ENCODE measurements at places on chromosomes 2 and 18.

DNA sequence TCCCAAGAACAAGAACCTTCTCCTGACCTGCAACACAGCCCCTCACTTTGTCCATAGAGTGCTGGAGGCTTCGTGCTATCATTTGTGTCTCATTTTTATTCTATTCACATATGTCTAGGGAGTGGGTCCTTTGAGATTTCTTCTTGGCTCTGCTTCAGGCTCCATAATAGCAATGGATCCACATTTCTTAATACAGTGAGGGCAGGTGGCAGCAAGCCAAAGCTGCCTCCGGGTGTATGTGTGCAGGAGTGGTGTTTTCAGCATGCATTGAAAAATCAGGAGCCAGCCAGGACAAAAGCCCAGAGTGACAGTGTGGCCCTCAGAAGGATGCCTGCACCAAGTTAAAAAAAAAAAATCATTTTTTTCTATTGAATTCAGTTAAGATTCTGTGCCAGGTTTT lies 115.1 kb upstream of the PELI1 start:
- DNase-seq = no peak

GRCh38 chr18:23179416-23179815 lies 44.1 kb downstream of the CABLES1 start:
- no peak for DNase-seq

DNA sequence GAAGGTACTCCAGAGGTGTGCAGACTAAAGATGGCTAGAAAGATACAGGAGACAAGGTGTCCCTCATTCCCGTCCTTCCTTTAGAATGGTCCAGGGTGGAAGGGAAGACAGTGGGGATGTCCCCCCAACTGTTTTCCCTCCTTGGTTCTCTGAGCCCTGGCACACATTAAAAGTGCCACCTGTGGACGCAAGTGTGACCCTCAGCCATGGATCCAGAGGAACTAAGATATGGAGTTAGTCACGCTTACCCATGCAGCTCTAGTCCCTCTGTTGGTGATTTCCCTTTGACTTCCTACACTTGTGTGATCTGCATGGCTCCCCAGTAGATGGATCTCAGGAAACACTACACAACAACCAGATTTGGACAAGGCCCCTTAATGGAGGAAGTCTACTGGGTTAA lies 113.1 kb upstream of the SRD5A2 start:
- no peak for DNase-seq

DNA sequence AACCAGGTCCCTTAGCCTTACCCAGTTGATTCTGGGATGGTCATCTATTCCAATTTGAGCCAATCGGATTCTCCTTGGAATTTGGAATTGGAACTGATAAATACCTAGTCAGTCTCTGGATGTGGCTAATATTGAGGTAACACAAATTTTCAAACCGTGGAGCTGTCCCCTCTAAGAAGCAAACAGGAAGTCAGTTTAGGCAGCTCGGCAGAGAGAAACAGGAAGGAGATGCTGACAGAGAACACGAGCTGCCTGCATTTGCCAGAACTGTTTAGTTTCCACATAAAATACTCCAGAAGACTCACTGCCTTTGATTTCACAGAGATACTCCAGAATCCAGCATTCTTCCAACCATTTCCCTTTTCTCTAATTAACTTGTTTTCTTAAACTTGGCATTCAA lies 1024.9 kb downstream of the BCL11A start:
- no peak for DNase-seq

DNA sequence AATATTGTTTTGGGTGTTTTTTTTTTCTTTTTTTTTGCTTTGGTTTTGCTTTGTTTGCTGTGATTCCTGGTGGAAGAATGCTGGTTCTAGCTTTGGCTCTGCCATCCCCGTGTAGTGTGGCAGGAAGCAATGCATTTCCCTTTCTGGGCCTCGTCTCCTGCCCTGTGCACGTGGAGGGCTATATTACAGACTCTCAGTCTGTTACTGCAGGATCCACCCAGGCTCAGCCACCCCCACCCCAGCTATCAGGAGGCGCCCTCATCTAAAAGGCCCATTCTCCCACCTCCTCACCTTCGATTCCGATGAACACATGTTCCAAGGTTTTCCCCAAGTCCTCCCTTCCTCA lies 152.3 kb downstream of the TFCP2L1 start:
- no peak for DNase-seq

DNA sequence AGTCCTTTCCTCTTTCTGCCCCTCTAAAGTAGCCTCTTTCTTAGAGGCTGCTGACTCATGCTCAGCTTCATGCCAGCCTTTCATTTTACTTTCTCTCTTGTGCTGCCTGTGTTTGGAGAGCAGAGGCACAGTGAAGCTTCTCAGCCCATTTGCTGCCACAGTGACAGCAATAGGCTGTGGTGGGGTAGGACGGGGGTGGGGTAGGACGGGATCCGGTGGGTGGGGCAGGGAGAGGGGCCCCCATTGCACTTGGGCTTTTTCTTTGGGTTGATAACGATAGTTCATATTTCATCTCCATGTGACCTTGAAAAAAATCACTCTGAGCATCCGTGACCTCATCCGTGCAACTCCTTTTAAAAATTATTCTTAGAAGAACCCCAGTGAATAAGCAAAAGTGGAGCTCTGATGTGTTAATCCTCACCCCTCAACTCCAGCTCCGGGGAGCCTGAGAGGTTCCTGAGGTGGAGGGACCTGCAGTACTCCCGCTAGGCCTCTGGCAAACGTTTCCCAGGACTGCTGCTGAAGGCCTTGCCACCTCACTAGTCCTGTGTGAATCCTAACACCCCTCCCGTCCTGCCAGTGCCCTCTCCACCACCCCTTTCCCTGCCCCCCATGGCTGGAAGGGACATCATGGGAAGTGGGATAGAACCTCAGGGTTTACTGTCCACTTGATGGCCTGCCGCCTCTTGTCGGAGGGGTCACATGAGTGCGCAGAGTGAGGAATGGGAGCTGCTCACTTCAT lies 70.8 kb downstream of the INPP4A start:
- DNase-seq = peak; percentile 46

- no peak for DNase-seq
These were observed 437.8 kb downstream of the ZNF521 start for GRCh38 chr18:24914171-24914525.

GRCh38 chr2:239046822-239047221 lies 198.9 kb downstream of the TWIST2 start:
- DNase-seq = no peak

- DNase-seq = no peak
These were observed 641.1 kb downstream of the TMEM182 start for GRCh38 chr2:103402944-103403343.

DNA sequence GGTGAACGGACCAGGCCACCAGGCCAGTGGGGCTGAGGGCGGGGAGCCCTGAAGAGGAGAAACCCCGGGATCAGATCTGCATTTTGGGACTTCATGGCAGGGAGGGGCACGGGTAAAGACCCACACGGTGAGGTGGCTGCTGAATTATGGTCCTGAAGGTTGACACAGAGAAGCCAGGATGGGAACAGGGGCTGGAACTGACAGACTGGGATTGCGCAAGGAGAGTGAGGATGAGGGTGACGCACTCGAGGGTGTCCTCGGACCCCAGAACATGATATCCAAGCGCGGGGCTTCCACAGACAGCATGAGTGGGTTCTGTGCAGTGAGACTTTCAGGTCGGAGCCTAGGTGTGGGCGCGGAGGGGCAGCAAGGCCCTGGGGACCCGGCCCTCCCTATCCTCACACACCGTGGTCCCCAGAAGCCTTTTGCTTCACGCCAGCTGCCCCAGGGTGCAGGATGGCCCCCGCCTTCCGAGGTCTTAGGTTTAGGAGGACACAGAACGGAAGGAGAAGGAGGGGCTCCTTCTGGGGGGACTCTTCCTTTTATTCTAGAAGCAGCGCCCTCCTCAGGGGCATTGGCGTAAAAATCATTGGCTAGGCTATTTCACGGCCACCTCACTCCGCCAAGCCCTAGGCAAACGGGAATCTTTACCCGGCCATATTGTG lies 416.8 kb upstream of the HS6ST1 start:
- no peak for DNase-seq

DNA sequence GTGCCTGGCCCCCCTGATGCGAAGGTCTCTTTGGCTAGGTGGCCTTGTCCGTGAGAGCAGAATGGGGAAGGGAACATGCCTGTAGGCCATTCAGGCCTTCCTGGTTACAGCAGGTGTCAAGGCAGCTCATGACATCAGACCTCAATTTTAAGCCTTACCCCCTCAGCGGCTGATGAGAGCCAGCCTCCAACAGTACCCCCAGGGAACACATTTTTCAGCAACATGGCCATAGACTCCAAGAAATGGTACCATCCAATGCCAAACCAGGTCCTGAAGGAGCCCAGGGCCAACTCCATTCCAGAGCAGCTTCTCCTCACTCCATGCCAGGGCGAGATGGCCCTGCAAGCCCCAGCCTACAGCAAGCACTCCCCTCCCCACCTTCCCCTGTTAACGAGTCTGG lies 199.2 kb downstream of the SMAD2 start:
- no peak for DNase-seq

DNA sequence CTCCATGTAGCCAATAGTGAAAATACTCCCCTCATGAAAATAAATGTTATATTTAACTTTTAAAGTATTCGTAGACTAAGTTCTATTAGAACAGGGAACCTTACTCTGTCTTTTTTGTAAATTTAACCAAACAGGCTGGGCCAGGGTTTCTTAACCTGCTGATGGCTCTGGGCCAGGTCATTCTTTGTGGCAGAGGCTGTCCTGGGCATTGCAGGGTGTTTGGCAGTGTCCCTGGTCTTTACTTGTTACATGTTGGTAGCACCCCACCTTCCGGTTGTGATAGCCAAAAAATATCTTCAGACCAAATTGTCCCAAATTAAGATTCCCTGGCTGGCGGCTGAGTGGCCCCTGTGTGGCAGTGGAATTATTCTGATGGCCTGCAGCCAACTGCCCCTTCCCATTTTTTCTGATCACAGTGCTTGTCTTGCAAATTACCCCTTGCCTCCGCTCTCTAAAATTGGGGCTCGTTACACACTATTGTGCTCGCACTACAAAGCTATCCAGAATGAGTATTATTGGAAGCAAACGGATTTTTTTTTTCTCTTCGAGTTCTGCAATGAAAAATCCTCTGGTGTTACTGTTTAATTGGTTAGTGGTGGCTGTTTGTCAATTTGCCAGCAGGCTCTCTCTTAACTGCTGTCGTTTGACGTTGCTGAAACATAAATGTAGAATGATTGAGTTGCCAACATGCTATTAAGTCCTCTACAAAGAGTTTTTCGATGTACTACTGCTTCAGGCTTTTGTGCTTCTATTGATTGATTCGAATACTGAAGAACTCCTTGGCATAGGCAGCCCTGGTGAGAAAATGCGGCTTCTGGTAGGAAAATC lies 216.9 kb downstream of the SH3RF3 start:
- no peak for DNase-seq

GRCh38 chr2:38533757-38534545 lies 68.8 kb downstream of the HNRNPLL start:
- no peak for DNase-seq

DNA sequence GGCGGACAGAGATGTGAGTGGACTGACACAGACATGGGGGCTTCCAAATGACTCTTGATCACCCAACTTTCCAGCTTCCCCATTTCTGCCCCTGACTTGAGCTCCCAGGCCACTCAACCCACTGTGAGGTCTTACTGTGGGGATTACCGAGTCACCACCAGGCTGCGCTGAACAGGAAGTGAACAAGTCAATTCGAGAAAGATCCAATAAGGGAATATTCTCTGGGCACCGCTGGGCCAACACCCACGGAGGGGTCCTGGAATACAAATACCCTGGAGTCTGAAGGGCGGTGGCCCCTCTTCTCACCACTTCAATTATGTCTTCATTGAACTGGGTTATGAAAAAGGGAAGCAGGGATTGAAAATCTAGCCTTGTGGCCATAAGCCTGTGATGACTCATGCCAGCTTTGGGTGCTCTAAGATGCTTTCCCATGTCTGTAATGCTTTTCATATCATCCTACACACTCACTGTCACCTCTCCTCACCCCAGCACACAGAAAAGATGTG lies 37.7 kb downstream of the BCL11A start:
- DNase-seq = no peak

DNA sequence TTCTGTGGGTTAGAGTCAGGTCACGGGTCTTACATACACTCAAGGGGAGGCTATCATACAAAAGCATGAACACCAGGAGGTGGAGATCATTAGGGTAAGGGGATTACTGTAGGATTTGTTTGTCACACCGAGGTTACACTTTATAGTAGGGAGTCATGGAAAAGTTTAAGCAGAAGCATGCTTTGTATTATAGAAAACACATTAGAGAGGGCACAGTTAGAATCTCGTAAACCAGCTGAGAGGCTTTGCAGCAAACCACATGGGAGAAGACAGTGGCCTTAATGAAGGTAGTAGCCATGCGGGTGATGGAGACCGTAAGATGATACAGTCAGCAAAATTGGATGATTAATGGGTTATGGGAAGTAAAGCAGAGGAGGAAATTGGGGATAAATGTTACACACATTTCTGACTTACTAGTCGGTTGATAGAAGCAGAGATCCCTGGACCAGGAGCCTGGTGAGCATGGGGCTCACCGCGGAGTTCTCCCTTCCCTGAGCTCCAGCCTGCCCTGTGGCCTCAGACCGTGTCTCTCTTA lies 75.6 kb downstream of the MAPRE2 start:
- DNase-seq = no peak

DNA sequence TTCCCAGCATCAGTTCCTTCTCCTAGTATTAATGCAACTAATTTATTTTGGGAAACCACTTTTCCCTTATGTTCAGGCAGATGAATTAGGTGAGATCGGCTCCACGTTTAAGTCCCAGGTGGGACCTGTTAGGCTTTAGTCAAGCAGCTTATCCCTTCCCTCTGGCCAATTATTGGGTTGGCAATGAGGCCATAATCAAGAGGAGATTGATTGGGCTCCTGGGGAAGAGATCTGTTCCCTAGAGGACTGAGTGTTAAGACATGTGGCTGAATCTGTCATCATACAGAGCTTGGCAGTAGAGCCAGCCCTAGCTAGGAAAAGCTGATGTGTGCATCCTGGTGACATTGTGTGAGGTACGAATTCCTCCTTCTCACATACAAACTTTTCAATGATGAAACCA lies 104.4 kb downstream of the PTH2R start:
- DNase-seq = no peak

DNA sequence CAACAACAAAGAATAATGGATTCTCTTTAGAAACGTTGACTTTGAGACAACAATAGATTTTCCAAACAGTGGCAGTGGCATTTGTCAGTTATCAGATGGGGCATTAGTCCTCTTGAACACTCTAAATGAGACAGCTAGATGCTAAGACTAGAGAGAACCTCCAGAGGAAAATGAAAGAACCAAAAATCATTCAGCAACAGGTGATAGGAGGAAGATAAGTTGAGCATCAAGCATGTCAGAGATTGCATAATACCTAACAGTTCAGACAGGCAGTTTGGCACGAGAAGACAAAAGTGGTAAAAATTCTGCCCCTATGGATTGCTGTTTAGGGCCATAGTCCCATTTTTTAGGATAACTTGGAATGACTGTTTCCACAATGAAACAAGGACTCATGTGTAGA lies 67.9 kb upstream of the NOL4 start:
- DNase-seq = no peak

GRCh38 chr2:238267884-238268680 lies 20.3 kb downstream of the PER2 start:
- DNase-seq = no peak

- DNase-seq = no peak
These were observed 188.6 kb upstream of the NCKAP5 start for GRCh38 chr2:133756833-133757232.

GRCh38 chr18:2547477-2548087 lies 23.7 kb downstream of the METTL4 start:
- peak; percentile 27 for DNase-seq

GRCh38 chr2:63486861-63487290 lies 101.4 kb downstream of the WDPCP start:
- DNase-seq = no peak
